Effector memory CD8-positive, alpha-beta T cell (primary cell): ENCODE measurements at places on chromosomes 12 and 14.

DNA sequence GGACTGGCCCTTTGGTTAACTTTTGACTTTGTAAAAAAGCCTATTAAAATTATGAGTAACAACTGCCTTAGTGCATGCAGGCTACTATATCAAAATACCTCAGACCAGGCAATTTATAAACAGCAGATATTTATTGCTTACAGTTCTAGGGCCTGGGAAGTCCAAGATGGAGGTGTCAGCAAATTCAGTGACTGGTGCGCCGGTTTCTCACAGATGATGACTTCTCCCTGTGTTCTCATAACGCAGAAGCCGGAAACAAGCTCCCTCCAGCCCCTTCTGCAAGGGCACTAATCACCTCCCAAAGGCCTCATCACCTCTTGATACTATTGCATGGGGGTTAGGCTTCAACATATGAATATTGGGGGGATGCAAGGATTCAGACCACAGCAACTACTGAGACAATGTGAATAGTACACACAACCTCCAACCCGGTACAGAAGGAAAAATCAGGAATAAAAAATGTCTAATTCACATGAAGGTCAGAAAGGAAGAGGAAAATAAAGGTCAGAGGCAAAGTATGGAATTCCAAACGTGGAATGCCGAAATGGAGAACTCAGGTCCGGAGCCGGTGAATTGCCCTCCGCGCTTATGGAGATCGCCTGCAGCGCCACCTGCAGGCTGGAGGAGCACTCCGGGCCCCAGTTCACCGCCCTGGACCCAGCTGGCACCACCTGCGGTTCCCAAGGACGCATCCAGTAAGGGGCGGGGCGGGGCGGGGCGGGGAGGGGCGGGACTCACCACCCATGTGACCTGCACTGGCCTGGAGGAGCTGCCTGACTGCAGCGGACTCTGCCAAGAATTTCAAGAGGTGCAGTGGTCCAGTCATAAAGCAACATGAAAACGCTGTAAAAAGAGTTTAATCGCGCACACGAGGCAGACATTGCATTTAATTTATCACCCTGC, 203.4 kb downstream of the KIF26A start:
- H3K4me3 ChIP-seq = no peak overlapping the region
- H3K27me3 ChIP-seq = peaks cover 57% of the 10 kb centered on the region
- H3K27ac ChIP-seq = no peak overlapping the region
- DNase-seq = no peak

DNA sequence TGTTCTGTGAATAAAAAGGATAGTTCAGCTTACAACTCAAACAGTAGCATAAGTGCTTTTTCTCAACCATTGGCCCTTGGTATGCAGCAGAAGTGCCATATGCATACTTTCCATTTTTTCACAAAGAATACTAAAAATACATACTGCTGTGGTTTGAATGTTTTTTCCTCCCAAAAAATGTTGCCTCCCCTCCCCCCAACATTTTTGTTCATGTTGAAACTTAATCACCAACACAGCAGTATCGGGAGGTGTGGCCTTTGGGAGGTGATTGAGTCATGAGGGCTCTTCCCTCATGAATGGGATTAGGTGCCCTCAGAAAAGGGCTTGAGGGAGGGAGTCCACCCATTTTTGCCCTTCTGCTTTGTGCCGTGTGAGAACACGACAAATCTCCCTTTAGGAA, 198.6 kb downstream of the ESR2 start:
- no peak overlapping the region for H3K27ac ChIP-seq
- peaks cover 66% of the 10 kb centered on the region for H3K36me3 ChIP-seq
- H3K4me1 ChIP-seq = no peaks in the 10 kb centered on the region
- no peak overlapping the region for H3K4me3 ChIP-seq
- H3K27me3 ChIP-seq = no peaks in the 10 kb centered on the region

DNA sequence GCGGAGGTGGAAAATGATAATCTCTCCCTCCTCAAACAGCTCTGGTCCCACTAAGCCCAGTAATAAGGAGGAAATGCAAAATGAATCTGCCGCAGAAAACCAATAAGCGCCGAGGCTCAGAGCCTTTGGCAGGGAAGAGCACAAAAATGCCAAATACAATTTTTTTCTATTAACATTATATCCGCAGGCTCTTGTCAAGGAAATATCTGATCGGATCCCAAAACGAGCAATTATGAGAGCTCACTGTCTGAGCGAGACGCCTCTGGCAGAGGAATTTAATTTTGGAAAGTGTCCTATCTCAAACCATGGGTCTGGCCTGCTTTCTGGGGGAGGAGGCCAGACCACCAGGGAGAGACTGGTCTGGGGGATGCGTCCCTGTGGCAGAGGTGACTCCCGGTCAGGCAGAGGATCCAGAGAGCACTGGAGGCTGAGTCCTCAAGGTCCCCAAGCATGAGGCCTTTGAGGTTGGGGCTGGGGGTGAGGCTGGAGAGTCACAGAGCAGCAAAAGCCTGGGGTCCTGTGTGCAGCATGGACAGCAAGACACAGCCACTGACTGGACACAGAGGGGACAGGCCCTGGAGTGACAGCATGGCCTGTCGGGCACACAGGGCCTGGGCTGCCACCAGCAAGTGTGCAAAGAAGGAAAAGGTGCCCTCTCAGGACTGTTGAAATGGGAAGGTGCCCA, 342.8 kb upstream of the SFSWAP start:
- no peaks in the 10 kb centered on the region for H3K4me1 ChIP-seq
- H3K36me3 ChIP-seq = no peaks in the 10 kb centered on the region
- H3K27me3 ChIP-seq = peaks cover 53% of the 10 kb centered on the region
- no peak overlapping the region for H3K4me3 ChIP-seq

- no peaks in the 10 kb centered on the region for H3K4me1 ChIP-seq
- no peak overlapping the region for H3K27ac ChIP-seq
- peaks cover 7% of the 10 kb centered on the region for H3K36me3 ChIP-seq
These were observed 27.7 kb upstream of the BLTP3B start for GRCh38 chr12:100170313-100170858.

DNA sequence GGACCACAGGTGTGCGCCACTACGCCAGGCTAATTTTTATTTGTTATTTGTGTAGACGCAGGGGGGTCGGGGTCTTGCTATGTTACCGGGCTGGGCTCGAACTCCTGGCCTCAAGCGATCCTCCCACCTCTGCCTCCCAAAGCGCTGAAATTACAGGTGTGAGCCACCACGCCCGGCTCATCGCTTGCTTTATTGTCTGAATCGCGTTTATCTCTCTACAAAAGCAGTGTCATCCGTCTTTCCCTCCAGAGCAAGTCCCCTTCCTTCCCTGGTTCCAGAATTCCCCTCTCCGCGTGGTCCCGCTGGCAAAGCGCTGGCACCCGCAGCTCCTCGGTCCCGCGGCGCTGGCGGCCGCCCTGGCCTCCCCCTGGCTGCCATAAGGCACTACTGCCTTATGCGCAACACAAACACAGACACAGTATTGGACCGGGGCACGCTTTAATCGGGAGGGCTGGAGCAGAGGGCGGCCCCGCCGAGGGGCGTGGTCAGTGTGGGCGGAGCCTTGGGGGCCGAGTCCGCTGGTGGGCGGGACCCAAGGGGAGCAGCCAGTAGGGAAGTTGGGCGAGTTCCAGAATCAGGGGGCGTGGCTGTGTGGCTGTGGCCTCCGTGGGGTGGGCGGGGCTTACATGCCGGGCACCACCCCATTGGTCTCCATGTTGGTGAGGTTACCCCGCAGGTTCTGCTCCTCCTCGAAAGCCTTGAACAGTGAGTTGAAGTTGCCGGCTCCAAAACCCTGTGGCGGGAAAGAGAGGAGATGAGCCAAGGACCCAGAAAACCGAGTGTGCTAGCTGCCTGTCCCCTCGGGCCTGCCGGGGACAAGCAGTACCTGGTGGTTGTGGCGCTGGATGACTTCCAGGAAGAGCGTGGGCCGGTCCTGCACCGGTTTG, 19.3 kb downstream of the HPD start:
- peaks cover 4% of the 10 kb centered on the region for H3K36me3 ChIP-seq
- peak overlapping the region; percentile 90 for H3K27ac ChIP-seq
- H3K4me1 ChIP-seq = peaks cover 16% of the 10 kb centered on the region
- H3K27me3 ChIP-seq = no peaks in the 10 kb centered on the region
- DNase-seq = peak; percentile 100

DNA sequence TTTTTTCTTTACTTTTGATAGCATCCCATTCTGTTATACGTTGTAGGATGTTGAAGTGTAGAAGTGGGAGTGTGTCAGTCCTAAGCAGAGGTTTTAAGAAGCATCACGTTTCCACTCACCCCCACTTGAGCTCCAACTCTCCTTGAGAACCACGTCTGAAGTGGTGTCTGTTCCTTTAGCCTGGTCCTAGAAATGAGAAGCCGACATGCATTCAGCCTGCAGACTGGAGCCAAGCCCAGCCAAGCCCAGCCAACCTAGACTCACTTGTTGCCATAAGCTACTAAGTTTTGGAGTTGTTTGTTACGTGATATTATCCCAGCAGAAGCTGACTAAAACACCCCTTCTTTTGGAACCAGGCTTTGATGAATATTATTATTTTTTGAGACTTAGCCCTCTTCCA, 4.4 kb upstream of the ELK3 start:
- H3K27me3 ChIP-seq = no peaks in the 10 kb centered on the region
- no peak overlapping the region for H3K4me3 ChIP-seq
- H3K4me1 ChIP-seq = peaks cover 11% of the 10 kb centered on the region
- DNase-seq = no peak
- H3K36me3 ChIP-seq = peaks cover 24% of the 10 kb centered on the region

- DNase-seq = no peak
- H3K36me3 ChIP-seq = peaks cover 10% of the 10 kb centered on the region
- no peaks in the 10 kb centered on the region for H3K4me1 ChIP-seq
These were observed 17.2 kb downstream of the FAM234B start for GRCh38 chr12:13061377-13061776.

DNA sequence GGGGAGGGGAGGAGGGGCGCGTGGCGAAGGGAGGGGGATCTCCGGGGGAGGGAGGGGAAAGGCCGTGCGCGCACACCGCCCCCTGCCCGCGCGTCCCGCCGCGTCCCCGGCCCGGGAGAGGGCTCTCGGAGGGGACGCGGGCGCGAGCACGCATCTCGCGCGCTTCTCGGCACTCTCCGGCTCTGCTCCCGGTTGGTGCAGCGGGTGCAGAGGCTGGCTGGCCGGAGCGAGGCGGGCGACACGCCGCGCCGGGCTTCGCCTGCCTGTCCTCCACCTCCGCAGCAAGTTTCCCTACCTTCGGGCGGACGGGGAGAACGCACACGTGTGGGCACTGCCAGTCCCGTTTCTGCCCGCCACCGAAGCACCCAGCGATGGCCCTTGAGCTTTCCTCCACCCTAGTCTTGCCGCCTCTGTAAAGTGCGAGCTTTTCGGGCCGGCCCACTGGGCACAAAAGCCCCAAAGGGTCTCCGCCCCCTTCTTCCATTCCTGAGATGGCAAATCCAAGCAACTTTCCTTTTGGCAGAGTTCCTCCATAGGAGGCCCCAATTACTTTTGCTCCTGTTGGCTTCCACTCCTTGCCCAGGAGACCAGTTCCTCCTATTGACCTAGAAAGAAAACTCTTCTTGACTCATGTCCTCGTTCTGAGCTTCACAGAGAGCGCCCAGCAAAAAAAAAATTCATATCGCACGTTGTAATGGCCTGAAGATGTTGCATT, 363 bp upstream of the CSAD start:
- H3K36me3 ChIP-seq = peaks cover 45% of the 10 kb centered on the region
- H3K4me3 ChIP-seq = peak overlapping the region; percentile 93
- H3K27me3 ChIP-seq = no peaks in the 10 kb centered on the region
- DNase-seq = peak; percentile 62
- peak overlapping the region; percentile 96 for H3K27ac ChIP-seq

DNA sequence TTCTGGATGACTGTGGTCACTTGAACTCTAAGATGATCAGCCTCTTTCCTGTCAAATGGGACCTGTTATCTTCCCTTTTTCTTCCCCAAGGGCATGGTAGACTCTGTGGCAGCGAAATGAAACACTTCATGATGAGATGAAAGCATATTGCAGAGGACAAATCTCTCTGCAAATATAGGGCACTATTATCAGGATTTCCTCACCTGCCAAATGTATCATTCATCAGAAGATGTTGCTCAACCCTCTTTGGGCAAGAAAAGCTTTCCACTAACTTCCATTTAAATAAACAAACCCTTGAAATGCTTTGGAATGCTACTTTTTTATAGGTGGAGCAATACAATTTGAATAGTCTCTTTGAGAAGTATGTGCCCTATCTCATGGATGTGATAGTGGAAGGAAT, 105.0 kb downstream of the DNAH10 start:
- peaks cover 38% of the 10 kb centered on the region for H3K27me3 ChIP-seq
- H3K36me3 ChIP-seq = peaks cover 3% of the 10 kb centered on the region
- no peak overlapping the region for H3K27ac ChIP-seq
- H3K4me1 ChIP-seq = no peaks in the 10 kb centered on the region
- H3K4me3 ChIP-seq = no peak overlapping the region

DNA sequence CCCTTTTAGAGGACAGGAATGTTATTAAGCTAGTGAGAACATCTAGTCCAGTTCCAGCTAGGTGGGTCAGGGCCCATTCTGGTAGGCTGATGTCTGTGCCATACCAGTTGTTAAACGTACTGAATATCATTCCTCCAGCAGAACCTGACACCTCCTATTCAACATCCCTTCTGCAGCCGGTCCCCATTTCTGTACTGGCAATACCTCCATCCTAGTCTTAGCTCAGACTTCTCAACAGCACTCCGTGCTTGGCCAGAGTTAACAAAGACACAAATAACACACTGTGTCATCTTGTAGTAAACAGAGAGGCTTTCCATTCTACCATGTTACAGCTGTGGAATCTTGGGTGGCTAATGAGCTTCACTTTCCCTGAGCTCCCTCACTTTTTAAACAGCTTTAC, 94.3 kb upstream of the PDE3A start:
- DNase-seq = no peak
- H3K27ac ChIP-seq = no peak overlapping the region
- no peaks in the 10 kb centered on the region for H3K27me3 ChIP-seq
- no peak overlapping the region for H3K4me3 ChIP-seq
- no peaks in the 10 kb centered on the region for H3K4me1 ChIP-seq

- DNase-seq = no peak
- no peaks in the 10 kb centered on the region for H3K36me3 ChIP-seq
- no peak overlapping the region for H3K27ac ChIP-seq
- no peak overlapping the region for H3K4me3 ChIP-seq
These were observed 113.4 kb downstream of the CAPZA3 start for GRCh38 chr12:18851271-18851670.

DNA sequence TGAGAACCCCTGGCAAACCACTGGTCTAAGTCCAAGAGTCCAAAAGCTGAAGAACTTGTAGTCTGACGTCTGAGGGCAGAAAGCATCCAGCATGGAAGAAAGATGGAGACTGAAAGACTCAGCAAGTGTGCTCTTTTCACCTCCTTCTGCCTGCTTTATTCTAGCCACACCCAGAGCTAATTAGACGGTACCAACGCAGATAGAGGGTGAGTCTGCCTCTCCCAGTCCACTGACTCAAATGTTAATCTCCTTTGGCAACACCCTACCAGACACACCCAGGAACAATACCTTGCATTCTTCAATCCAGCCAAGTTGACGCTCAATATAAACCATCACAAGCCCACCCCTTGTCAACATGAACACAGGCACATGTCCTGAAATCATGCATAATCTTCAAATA, 155.1 kb downstream of the CCDC59 start:
- no peaks in the 10 kb centered on the region for H3K27me3 ChIP-seq
- no peak overlapping the region for H3K27ac ChIP-seq
- no peaks in the 10 kb centered on the region for H3K4me1 ChIP-seq
